ENCODE measurements at places on chromosomes 12 and 14.

DNA sequence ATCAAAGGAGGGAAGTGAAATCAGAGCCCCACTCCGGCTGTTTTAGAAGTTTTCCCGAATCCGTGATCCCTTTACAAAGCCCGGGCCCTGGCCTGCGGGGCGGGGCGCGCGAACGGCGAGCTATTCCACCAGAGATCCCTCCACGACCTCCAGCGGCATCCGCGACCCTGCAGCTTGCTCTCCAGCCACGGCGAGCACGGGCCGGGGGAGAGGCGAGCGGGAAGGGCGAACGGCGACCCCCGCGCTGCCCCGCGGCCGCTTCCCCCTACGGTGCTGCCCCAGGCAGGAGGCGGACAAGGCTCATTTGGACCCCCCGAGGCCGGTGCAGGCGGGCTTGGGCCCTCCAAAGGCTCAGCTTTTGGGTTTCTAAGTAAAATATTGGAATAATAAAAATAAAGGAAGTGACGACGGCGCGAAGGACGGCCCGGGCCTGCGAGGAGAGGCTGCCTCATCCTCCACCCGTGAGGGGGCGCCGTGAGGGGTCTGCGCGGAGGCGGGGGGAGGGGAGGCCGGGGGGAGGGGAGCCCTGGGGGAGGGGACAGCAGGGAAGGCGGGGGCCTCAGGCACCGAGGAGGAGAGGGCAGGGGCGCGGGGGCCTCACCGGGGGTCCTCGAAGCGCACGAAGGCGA is 613 bp downstream of the SRSF9 start:
- DNase-seq: peak; percentile 35

GRCh38 chr12:120367233-120367923 is 1.6 kb downstream of the MSI1 start:
- peak; percentile 17 for DNase-seq

GRCh38 chr12:29796823-29797263 is 13.1 kb upstream of the TMTC1 start:
- peak; percentile 47 for DNase-seq

DNA sequence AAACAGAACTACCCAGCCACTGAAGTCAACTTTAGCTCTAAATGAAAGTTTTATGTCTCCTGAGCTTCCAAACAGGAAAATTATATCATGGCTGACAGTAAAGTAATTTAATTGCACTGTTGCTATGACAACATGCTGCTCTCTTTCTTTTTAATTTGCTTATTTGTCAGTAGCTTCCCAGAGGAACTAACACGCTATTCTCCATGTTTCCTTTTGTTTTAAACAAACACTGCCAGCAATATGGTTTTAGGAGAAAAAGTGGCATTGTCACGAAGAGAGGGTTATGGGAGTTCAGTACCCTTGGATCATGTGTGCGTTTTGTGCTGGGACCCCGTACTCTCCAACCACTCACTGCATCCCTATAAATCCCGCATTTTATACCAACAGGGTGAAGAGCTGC is 1.9 kb downstream of the FOXN3 start:
- no peak for DNase-seq

- peak; percentile 78 for DNase-seq
These were observed 34.5 kb upstream of the VRK1 start for GRCh38 chr14:96762650-96763049.

GRCh38 chr12:82912406-82912805 is 225.7 kb downstream of the TMTC2 start:
- DNase-seq: no peak
